H4 (cell line): ENCODE measurements at places on chromosomes 6 and 20.

DNA sequence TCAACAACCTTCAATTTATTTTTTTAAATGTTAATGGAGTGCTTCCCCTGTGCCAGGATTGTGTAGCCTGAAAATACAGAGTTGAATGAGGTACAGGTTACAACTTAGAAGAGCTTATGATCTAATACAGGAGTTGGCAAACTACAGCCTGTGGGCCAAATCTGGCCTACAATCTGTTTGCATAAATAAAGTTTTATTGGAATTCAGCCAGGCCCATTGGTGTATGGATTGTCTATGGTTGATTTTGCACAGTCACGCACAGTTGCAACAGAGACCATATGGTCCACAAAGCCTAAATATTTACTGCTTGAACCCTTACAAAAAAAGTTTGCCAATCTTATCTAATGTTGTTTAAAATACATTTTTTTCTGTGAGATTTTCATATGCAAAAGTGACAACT is 177.3 kb upstream of the CCN2 start:
- no peak for DNase-seq

DNA sequence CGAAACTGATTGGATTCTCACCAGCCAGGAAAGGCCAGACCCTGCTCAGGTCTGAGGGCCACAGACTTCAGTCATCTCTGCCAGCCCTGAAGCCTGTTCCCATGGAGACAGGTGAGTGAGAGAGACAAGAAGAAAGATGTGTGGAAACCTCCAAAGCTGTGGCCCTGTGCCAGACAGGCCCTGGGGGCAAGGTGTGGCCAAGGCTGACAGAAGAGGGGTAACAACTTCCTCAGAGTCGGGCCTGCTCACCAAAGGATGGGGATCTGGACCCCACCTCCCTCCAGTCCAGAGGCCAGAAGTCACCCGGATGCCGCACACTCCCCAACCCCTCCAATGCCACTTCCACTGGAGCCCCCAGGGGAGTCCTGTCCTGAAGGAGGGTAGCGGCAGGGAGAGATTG is 73.6 kb downstream of the MDGA1 start:
- DNase-seq: no peak

DNA sequence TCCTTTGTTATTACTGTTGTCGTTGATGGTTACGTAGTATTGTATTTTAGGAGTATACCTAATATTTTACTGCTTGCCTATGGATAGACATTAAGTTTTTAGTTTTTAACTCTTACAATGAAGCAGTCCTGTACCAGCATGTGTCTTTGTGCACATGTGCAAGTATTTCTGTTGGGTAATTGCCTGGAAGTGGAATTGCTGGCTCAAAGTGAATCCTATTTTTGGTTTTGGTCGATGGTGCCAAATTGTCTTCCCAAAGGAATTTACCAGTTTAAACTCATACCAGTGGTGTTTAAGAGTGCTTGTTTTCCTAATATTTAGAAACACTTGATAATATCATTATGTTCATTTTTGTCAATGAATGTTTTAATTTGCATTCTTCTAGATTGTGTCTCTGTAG is 75.5 kb downstream of the ANKS1A start:
- no peak for DNase-seq

GRCh38 chr20:3177746-3178485 is 4.6 kb upstream of the LZTS3 start:
- no peak for DNase-seq

GRCh38 chr6:111407686-111408085 is 75.3 kb downstream of the REV3L start:
- DNase-seq: no peak

GRCh38 chr6:108200631-108201030 is 34.8 kb downstream of the NR2E1 start:
- peak; percentile 82 for DNase-seq

GRCh38 chr20:46371656-46372055 is 34.8 kb downstream of the ELMO2 start:
- DNase-seq: no peak

- DNase-seq: no peak
Observed at GRCh38 chr6:90417385-90417784, 120.7 kb upstream of the BACH2 start.
